ENCODE measurements at places on chromosomes 7 and 10. TPM values are rescaled to one million over a fixed set of nuclear protein-coding genes. Genes with fewer than 3 reads are reported as not detected.

AOC1 gene
- not detected for total RNA-seq

DLX5 gene
- total RNA-seq, result not detected

DNA sequence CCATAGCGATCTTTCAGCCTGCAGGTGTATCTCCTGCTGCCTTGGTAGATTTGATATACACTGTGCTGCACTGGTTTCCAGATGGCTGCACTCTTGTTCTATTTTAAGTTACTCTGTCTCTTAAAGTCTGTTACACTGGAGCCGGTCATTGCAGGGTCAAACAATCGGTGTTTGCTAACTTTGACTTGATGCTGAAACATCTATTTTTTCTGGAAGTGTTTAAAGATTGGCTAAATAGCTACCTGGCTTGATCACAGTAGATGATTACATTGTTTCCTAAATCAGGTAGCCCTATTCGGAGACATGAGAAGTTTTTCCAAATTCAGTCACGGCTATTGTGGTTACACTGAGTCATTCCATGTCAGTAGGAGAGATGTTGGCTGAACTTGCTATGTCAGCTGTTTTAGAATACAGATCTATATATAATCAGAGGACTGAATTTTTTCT is 574.8 kb downstream of the ETV1 start:
- no peak overlapping the region for H3K4me3 ChIP-seq
- H3K27me3 ChIP-seq, result no peaks in the 10 kb centered on the region
- H3K27ac ChIP-seq, result no peak overlapping the region
- no peaks in the 10 kb centered on the region for H3K36me3 ChIP-seq
- DNase-seq, result no peak

DNA sequence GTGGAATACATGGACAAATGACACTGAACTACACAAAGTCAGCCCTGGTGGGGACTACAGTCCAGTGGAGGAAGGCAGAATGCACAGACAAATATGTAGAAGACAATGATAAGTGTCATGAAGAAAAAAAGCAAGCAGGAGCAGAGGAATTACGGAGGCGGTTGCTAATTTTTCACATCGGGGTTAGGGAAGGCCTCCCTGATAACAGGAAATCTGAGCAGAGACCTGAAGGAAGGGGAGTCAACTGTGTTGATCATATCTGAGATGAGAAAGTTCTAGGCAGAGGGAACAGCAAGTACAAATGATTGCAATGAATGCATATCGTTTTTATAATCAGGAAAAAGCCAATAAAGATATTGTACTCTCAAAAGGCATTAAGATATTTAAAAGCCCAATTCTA is 14.0 kb downstream of the KIAA1549 start:
- no peaks in the 10 kb centered on the region for H3K4me1 ChIP-seq
- no peaks in the 10 kb centered on the region for H3K36me3 ChIP-seq
- no peaks in the 10 kb centered on the region for H3K27me3 ChIP-seq
- no peak for DNase-seq
- no peak overlapping the region for H3K27ac ChIP-seq

- no peak overlapping the region for H3K4me3 ChIP-seq
- no peak for DNase-seq
- no peaks in the 10 kb centered on the region for H3K27me3 ChIP-seq
- H3K27ac ChIP-seq, result no peak overlapping the region
Measured at GRCh38 chr10:124918906-124919305, 23.0 kb upstream of the ZRANB1 start.

DNA sequence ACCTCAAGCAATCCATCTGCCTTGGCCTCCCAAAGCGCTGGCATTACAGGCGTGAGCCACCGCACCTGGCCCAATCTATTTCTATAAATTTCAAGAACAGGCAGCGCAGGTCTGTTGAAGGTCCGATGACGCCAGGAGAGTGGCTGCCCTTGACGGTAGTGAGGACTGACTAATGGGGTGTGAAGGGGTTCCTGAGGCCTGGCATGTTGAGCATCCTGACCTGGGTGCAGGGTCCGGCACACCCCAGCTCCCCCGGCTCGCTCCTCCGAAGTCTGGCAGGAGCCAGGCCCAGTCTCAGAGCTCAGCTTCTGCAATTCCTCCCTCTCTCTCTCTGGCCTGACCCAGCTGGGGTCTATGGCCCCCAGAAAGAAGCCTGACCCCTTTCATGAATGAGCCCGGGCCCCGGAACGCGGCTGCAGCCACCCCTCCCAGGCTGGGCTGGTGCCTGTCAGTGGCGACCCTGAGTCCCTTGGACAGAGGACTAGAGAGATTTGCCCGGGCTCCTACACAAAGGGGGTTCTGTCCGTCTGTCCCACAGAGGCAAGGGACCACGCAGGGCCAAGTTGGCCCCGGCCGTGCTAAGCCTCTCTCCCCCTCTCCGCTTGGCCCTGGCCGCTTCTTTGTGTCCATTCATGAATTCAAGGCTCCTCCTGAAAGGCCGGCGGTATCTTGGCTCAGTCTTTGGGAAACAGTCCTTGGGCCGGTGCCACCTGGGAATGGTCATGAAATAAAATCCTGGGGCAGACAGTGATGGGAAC is 18.8 kb downstream of the MMD2 start:
- no peak overlapping the region for H3K27ac ChIP-seq
- no peaks in the 10 kb centered on the region for H3K4me1 ChIP-seq
- H3K4me3 ChIP-seq, result no peak overlapping the region
- no peaks in the 10 kb centered on the region for H3K36me3 ChIP-seq
- no peak for DNase-seq
- H3K27me3 ChIP-seq, result no peaks in the 10 kb centered on the region

DNA sequence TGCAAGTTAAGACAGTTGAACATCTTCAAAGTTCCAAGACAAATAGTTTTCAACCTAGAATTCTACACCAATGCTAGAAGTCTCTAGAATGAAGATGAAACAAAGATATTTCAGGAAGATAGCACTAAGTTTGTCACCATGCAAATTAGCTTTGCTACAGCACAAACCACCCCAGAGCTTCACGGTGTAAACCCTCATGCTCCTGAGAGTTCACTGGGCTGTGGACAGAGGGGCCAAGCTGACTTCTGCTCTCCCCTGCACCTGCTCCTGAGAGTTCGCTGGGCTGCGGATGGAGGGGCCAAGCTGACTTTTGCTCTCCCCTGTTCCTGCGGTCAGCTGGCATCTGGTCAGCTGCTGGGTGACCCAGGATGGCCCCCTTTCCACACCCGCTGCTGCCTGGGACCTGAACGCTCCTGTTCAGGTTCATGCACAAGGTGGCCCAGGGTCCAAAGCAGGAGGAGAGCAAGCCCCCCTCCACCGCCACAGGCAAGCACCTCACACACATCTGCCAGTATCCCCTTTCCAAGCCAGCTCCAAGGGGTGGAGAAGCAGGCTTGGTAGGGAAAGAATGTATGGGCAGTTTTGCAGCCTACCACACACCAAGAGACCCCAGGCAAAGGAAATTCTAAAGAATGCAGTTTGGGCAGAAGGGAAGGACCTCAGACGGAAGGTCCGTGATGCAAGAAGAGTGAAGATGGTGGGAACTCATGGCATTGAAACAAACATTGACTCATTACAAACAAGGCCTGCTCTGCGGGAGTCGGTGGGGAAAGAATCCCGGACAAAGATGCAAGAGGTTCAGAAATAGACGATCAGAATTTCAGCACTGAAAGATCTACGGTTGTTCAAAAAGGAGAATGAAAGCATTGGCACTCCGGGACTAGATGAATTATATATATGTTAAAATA is 137.8 kb upstream of the PPP2R2D start:
- no peak for DNase-seq
- H3K4me1 ChIP-seq, result no peaks in the 10 kb centered on the region
- H3K36me3 ChIP-seq, result no peaks in the 10 kb centered on the region
- no peak overlapping the region for H3K27ac ChIP-seq
- H3K27me3 ChIP-seq, result no peaks in the 10 kb centered on the region

DNA sequence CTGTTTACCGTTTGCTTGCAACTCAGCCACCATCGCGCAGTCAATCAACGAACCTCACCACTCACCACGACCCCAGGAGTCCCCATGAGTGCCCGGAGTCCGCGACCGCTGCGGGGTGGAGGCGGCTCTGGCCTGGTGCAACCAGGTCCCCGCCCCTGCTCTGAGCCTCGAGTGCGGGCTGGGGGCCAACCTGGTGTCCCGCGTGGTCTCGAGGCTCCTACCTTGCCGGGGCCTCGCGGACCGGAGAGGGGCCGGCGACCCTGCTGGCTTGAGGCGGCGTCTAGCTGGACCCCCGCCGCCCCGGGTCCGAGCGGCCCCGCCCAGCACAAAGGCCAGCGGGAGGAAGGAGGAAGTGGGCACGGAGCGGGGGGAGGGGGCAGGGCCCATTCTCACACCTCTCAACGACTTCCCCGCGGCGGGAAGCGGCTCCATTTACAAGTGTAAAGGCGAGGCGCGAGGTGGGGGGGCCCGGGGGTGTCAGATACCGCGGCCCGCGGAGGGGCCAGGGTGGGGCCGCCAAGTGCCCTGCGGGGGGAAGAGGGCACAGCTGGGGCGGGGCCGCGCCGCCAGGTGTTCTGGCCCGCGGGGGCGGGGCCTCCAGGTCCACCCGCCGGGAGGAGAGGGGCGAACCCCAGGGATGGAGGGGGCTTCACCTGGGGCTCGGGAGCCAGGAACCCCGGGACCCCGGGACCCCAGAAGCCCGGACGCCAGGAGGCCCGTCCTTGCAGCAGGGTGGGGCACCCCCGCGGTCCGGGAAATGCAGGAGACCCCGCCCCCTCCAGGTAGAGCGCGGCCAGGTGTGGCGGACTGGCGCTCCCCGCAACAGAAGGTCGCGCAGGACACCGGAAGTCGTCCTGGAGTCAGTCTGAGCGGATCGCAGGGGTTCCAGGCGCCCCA is 8.6 kb downstream of the CTBP2 start:
- no peak overlapping the region for H3K27ac ChIP-seq
- peaks cover 8% of the 10 kb centered on the region for H3K36me3 ChIP-seq
- H3K4me1 ChIP-seq, result peaks cover 83% of the 10 kb centered on the region
- no peak overlapping the region for H3K4me3 ChIP-seq

DNA sequence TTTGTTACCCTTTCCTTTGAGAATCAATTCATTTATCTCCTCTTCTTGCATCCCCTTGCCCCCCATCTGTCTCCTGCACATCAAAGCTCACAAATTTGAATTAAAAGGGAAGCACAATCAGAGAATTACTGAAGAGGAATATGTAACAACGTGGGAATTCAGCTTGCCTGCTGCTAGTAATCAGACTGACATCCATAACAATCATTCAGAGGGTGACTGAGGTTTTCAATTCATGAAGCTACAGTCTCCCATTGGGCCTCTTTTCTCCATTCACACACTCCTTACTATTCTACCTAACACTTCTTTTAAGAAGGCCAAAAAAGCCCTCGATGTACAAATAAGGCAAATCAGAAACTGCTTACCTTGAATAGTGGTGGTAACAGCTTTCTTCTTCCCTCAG is 24.3 kb upstream of the DNA2 start:
- H3K27me3 ChIP-seq, result no peaks in the 10 kb centered on the region
- H3K4me3 ChIP-seq, result no peak overlapping the region
- H3K36me3 ChIP-seq, result no peaks in the 10 kb centered on the region
- H3K27ac ChIP-seq, result no peak overlapping the region
- DNase-seq, result no peak

- H3K4me3 ChIP-seq, result no peak overlapping the region
- H3K27ac ChIP-seq, result no peak overlapping the region
- no peak for DNase-seq
- no peaks in the 10 kb centered on the region for H3K27me3 ChIP-seq
Measured at GRCh38 chr10:33791272-33791660, 456.8 kb upstream of the NRP1 start.

- no peak overlapping the region for H3K27ac ChIP-seq
- no peaks in the 10 kb centered on the region for H3K36me3 ChIP-seq
- no peak overlapping the region for H3K4me3 ChIP-seq
- no peak for DNase-seq
Measured at GRCh38 chr7:141145630-141145982, 71.7 kb downstream of the TMEM178B start.

DNA sequence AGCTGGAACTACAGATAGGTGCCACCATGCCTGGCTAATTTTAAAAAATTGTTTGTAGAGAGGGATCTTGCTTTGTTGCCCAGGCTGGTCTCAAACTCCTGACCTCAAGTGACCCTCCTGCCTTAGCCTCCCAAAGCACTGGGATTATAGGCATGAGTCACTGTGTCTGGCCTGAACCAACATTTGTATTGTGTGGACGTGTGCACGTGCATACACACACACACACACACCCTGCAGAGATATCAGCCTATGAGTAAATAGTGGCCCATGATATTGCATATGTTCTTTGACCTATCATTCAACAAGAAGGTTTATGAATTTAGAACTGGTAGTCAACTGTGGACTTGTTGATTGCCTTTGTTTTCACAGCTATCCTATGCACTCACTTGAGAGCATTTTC is 161.6 kb downstream of the BAMBI start:
- no peak overlapping the region for H3K4me3 ChIP-seq
- H3K36me3 ChIP-seq, result no peaks in the 10 kb centered on the region
- no peaks in the 10 kb centered on the region for H3K27me3 ChIP-seq
- H3K4me1 ChIP-seq, result no peaks in the 10 kb centered on the region
- no peak overlapping the region for H3K27ac ChIP-seq
- no peak for DNase-seq

GRCh38 chr7:127353897-127354296 is 38.6 kb downstream of the ZNF800 start:
- no peaks in the 10 kb centered on the region for H3K27me3 ChIP-seq
- no peak overlapping the region for H3K27ac ChIP-seq
- peaks cover 5% of the 10 kb centered on the region for H3K36me3 ChIP-seq
- H3K4me3 ChIP-seq, result no peak overlapping the region
- no peak for DNase-seq
- H3K4me1 ChIP-seq, result no peaks in the 10 kb centered on the region

GRCh38 chr10:77287647-77288120 is 349.9 kb downstream of the KCNMA1 start:
- H3K27ac ChIP-seq, result no peak overlapping the region
- no peaks in the 10 kb centered on the region for H3K4me1 ChIP-seq
- H3K4me3 ChIP-seq, result no peak overlapping the region
- DNase-seq, result no peak
- H3K27me3 ChIP-seq, result no peaks in the 10 kb centered on the region
- H3K36me3 ChIP-seq, result no peaks in the 10 kb centered on the region

- peak overlapping the region; percentile 85 for H3K27ac ChIP-seq
- peak; percentile 69 for DNase-seq
- no peaks in the 10 kb centered on the region for H3K36me3 ChIP-seq
Measured at GRCh38 chr10:13788711-13789447, 202.1 kb downstream of the PRPF18 start.

DNA sequence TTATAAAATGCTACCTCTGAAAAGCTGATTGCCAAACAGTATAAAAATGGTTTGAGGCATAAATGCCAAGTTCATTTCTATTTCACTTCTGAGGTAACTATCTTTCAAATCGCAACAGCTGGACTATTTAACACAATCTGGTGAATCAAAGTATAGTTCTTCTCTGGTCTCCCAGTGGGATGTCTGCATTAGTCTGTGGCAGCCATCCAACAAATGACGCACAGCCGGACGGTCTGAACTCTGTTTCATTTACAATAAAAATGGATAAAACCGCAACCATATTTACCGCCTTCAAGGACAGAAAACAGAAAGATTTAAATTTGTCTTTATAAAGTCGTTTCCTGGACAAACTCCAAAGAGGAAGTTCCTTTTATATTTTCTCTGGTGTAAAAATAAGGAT is 41.9 kb downstream of the ENO4 start:
- H3K4me3 ChIP-seq, result no peak overlapping the region
- H3K27ac ChIP-seq, result no peak overlapping the region
- H3K36me3 ChIP-seq, result no peaks in the 10 kb centered on the region
